ENCODE measurements at places on chromosomes 4 and X.

GRCh38 chr4:128153800-128154199, 92.7 kb downstream of the LARP1B start:
- DNase-seq = no peak

DNA sequence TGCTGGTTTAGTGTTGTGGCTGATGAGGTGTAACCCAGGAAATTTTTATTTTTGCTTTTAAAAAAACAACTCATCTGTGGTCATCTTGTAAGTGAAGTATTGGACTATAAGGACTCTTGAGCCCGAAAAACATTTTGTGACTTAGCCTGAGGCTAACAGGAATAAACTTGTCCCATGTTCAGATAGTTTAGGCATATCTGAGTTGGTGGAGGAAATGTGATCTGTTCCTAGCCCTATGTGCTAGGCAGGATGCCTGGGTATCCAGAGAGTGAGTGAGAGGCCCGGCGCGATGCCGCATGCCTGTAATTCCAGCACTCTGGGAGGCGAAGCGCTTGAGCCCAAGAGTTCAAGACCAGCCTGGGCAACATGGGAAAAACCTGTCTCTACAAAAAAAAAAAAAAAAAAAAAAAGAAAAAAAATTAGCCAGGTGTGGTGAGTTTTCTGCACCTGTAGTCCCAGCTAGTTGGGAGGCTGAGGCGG, 3.7 kb downstream of the SMS start:
- DNase-seq = no peak

- DNase-seq = no peak
Measured at GRCh38 chrX:1442016-1442665, 10.6 kb downstream of the ASMTL start.

- DNase-seq = no peak
Measured at GRCh38 chr4:18127030-18127429, 105.5 kb upstream of the LCORL start.

GRCh38 chr4:137648531-137648930, 116.2 kb upstream of the PCDH18 start:
- DNase-seq = no peak

DNA sequence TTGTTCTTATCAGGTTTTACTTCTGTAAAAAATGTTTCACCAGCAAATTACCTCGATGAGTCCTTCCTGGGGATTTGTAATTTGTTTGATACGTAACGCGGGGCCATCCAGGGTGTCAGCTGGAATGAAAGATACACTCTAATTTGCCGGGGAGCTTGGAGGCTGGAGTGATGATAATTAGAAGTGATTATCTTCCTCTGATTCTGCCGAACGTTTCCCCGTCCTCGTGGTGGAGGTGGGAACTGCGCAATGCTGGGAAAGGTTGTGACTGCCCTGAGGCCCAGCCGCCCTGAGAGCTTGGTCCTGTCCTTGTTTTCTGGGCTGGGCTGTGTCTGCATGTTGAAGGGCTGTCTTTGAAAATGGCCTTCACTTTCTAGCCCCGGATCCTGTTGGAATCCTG, 48.0 kb downstream of the SORCS2 start:
- DNase-seq = no peak

GRCh38 chrX:39519030-39519488, 578.7 kb downstream of the BCOR start:
- no peak for DNase-seq

GRCh38 chrX:118594697-118595420, 99.2 kb downstream of the DOCK11 start:
- DNase-seq = no peak

DNA sequence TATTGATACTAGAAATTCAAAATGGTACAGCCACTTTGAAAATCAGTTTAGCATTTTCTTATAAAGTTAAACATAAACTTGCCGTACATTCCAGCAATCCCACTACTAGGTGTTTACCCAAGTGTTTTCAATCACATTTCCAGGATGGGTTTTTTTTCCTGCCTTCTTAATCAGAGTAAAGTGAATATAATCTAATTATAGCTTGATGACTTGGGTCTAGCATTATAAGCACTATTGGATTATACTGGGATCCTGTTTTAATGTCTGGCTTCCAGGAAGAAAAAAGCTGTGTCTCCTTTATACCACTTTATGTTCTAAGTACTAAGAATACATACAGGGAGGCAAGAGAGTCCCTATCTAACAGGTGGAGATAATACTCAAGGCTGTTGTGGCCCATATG, 103.3 kb upstream of the KLHL13 start:
- no peak for DNase-seq

GRCh38 chr4:1347410-1347864, 429 bp downstream of the UVSSA start:
- peak; percentile 60 for DNase-seq

DNA sequence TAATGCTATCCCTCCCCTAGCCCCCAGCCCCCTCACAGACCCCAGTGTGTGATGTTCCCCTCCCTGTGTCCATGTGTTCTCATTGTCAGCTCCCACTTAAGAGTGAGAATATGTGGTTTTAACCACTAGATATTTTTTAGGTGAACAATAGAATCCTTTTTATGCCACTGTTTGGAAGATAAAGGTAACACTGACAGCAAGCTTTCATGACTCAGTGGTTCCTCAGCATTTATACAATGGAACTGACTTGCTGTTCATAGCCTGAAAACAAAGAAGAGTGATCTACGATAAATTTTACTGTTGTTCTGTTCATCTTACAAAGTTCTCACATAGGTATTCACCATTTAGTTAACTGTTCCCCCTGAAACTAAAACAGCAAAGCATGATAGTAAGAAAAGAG, 147.8 kb downstream of the ARHGAP10 start:
- DNase-seq = no peak

DNA sequence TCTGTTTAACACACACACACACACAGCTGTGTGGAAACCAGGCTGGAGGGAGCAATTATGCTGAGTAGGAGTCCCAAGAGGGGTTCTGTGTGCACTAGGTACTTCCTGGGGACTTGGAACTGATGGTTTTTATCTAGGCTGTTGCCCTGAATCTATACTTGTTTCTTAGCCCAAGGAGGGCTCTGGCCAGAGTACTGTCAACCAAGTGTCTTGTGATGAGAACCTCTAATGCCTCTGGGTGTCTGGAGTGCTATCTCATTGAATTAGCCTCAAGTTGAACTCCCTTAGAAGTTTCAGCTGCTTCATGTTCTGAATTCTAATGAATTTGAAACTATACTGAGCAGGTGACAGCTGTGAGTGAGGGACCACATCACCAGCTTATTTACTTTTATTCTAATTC, 16.6 kb downstream of the ARHGAP24 start:
- DNase-seq = no peak

GRCh38 chr4:2941138-2942036, 21.8 kb downstream of the NOP14 start:
- DNase-seq = no peak

GRCh38 chr4:82223715-82224114, 150.1 kb downstream of the HNRNPD start:
- no peak for DNase-seq

DNA sequence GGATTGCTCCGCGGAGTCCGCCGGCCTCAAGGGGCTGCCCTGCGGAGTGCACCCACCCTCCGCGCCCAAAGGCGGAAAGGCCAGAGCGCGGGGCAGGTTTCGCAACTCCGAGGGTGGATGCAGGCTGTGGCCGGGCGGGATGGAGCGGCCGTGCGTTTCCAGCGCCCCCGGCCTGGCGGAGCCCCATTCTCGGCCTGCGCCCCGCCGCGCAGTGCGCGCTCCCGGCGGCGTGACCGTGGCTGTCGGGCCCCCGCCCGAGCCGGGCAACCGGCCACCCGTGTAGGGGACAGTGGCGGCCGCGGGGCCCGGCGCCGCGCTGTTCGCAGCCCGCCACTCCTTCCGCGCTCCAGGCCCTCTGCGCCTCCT, 331 bp downstream of the SETD7 start:
- no peak for DNase-seq

GRCh38 chrX:69083801-69084200, 81.5 kb downstream of the PJA1 start:
- no peak for DNase-seq

DNA sequence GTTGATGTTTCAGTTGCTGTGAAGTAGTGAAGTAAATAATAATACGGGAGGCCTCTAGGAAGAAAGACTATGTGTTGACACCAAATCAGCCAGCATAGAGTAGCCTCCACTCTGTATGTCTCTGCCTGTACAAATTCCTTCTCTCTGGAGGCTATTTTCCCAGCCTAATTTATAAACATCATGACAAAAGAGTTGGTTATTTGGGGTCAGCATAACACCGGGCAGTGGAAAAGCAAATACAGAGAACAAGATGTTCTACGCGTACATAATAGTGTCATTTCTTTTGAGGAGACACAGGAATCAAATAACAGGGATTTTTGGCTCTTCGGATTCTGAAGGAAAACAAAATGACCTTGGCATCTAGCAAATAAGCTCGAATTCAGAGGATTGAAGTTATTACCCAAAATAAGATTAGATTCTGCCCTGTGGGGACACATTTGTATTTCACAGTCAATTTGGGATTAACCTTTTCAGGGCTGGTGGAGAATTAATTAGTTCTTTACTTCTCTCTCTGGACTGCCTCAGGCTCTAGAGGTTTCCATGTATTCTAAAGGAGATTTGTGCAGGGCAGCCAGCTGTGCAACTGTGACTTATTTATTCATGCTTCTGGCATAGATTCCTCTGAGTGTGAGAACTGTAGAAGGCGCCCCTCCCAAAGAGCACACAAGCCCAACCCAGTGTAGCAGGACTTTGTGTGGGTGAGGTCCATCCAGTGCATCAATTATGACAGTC, 14.1 kb upstream of the SYTL4 start:
- DNase-seq = no peak

DNA sequence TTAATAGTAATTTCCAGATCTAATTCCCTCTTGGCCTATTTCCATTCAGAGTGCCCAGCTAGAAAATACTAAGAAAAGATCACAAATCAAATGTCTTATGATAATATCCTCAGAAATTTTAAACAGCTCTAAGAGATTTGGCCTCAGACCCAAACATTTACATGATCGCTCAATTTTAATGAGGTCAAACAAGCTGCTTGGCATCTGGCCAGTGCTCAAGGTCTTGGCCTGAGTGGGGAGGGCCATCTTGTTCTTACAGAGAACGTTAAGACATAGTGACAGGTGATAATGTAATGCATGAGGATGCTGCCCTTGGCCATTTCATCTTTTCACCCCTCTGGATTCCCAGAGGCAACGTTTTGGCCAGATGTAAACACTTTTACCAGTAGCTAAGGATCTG, 159.2 kb upstream of the SLC7A11 start:
- no peak for DNase-seq

GRCh38 chr4:121326597-121326996, 54.2 kb downstream of the QRFPR start:
- DNase-seq = no peak

DNA sequence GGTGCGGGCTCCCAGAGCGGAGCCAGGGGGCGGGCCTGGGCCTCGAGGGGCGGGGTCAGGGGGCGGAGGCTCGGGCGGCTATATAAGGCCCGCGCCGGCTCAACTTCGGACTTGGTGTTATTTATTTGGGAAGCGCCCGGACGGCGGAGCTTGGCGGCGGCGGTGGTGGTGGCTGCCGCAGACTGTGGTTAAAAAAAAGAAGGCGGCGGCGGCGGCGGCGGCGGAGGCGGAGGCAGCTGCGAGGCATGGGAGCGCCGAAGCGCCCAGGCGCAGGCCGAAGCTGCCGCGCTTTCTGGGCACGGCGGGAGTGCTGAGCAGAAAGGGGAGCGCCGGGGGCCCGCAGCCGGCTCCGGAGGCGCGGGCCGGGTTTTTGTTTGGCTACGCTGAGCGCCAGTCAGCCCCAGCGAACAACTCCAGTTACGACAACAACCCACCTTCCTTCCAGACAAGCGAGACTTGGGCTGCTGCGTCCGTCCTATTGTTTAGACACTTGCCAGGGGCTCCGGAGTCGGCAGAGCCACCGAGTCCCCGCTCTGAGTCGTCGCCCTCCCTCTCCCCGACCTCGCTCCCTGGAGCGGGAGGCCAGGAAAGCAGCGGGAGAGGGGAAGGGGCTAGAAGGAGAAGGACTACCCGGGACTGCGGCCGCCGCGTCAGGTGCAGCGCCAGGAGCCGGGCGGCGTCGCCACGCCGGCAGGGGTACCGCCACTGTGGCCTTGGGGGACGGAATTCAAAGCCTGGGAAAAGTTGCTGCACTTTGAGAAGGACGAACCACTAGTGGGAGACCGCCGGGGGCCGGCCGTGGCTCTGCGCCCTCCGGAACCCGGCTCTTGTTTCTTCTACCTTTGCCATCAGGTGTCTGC, at the start of gene SLIT2:
Gene SLIT2 (plus strand): TSS at position 110 of the 860 bp plus-strand sequence. CDS start 1,911 bp downstream, outside the sequence.
- peak; percentile 26 for DNase-seq

DNA sequence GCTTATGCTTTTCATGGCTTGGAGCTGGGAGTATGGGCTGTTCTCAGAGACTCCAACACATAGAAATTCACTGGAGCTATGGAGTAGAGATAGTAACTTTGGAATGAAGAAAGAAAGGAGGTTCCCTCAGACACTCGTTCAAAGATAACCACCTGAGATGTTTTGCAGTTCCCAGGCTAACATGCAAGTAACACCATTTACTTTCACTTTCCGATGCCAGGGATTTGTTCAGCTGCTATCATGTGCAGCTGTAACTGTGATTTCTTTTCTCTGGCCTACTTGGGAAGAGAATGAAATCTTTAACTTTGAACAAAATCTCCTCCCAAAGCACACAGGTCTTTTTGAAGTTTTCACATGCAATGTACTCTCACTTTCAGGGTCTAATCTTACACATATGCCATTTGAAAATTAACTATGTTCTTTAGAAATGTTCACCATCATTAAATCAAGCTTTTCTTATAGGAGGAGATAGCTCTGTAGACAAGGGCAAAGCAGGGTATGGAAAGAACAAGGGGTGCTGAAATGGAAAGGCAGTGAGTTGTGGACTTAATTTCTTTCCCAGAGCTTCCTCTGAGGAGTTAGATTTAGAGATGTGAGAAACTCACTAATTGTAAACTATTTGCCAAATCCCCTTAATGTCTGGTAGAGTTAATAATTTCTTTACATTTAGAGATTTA, 514.3 kb downstream of the PDHA2 start:
- no peak for DNase-seq

DNA sequence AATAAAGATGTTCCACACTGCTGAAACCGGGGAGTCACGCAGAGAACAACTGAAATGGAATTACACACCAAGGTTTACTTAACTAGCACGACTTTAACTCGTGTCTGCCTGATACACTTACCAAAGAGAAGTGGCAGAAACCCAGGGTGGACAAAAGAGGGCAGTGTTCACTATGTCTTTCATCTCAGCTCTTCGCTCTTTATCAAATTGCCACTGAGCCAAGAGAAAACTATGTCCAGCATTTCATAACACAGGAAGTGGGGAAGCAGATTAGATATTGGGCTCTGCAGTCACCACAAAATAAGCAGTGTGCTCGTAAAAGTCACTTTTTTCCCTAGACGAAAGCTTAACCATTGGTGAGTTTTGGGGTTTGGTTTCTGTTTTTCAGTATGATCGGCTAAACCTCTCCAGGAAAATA, 155.7 kb downstream of the CHIC2 start:
- DNase-seq = peak; percentile 12

DNA sequence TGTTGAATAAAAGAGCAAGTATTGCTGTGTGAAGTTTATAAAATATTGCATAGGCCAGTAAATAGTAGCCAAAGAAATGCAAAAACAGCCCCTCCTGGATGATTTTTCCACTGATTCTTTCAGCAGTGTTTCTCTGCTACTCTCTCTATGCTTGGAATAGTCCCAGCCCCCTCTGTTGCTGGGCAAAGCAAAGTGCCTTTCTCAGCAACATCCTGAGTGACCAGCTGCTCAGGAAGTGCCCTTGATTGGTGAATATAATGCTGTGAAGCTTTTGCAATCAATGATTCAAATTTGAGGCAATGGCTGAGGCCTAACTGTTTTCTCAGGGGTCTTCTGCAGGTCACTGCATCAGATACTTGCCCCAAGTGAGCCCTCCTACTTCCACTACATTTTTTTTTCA, 656.7 kb downstream of the ZNF674 start:
- DNase-seq = no peak
